Breast epithelium (tissue), 4 donors: ENCODE measurements at places on chromosomes 4 and X. TPM values are rescaled to one million over a fixed set of nuclear protein-coding genes. Genes with fewer than 3 reads are reported as not detected.
A peak's percentile ranks its signal among the peaks of the same experiment; 100 is the strongest.

DNA sequence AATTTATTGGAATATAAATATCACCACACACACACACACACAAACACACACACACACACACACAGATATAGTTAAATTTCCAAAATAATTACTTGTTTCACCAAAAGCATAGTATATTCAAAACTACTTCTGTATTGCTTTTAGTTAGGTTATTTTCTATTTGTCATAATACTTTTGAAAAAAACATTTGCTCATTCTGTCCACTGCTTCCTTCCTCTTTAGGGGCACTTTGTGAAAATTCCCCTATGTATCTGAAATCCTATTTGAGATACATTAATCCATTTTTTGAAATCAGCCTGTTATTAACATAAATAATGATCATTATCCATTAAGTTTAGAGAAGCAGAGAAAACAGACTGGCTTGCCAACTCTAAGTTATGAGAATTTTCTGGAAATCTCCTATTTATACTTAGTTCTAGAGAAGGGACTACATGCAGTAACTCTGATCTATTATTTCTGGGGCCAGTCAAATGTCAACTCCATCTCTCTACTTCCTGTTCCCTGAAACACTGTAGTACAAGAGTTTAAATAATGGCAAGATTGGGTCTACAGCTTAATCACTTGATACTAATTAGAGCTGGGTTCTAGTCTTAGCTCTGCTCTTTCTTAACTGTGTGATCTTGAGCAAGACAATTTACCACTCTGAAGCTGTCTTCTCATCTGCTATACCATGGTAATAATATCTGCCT lies 54.4 kb upstream of the GPR174 start:
- no peaks in the 10 kb centered on the region for H3K36me3 ChIP-seq
- no peak for DNase-seq
- no peaks in the 10 kb centered on the region for H3K4me1 ChIP-seq
- H3K27me3 ChIP-seq: no peaks in the 10 kb centered on the region
- H3K27ac ChIP-seq: no peak overlapping the region

- DNase-seq: no peak
- H3K27ac ChIP-seq: peak overlapping the region; percentile 73
- no peaks in the 10 kb centered on the region for H3K27me3 ChIP-seq
Measured at GRCh38 chr4:169250796-169251195, 20.0 kb downstream of the SH3RF1 start.

GRCh38 chrX:48043056-48043455 lies 28.4 kb downstream of the ZNF630 start:
- no peaks in the 10 kb centered on the region for H3K4me1 ChIP-seq
- H3K4me3 ChIP-seq: no peak overlapping the region
- DNase-seq: no peak
- H3K27ac ChIP-seq: no peak overlapping the region

The RTL5 gene
- total RNA-seq: 5.0 TPM

GRCh38 chr4:109998867-109999584 lies 86.3 kb downstream of the EGF start:
- no peaks in the 10 kb centered on the region for H3K4me1 ChIP-seq
- no peaks in the 10 kb centered on the region for H3K27me3 ChIP-seq
- no peaks in the 10 kb centered on the region for H3K36me3 ChIP-seq
- H3K27ac ChIP-seq: no peak overlapping the region
- DNase-seq: no peak

The SYP gene
- 1.3 TPM for total RNA-seq

The PCDH11X gene
- 1.3 TPM for total RNA-seq

The SPIN3 gene
- 17.1 TPM for total RNA-seq

The TMSB15A gene
- 1.4 TPM for total RNA-seq
